NCI-H1694 treated with DMSO at 0.1 percent for 48 hours (cell line): ENCODE measurements at places on chromosomes 7 and 10.

DNA sequence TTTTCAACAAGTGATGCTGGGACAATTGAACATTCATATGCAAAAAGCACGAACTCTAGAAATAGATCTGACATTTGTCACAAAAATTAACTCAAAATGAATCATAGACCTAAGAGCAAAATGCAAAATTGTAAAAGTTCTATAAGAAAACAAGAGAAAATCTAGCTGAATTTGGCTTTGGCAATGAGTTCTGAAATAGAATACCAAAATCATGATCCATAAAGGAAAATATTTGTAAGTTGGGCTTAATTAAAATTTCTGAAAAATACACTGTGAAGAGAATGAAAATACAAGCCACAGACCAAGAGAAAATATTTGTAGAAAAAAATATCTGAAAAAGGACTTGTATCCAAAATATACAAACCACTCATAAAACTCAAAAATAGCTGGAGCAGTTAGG lies 698.8 kb upstream of the CELF2 start:
- no peak for DNase-seq

DNA sequence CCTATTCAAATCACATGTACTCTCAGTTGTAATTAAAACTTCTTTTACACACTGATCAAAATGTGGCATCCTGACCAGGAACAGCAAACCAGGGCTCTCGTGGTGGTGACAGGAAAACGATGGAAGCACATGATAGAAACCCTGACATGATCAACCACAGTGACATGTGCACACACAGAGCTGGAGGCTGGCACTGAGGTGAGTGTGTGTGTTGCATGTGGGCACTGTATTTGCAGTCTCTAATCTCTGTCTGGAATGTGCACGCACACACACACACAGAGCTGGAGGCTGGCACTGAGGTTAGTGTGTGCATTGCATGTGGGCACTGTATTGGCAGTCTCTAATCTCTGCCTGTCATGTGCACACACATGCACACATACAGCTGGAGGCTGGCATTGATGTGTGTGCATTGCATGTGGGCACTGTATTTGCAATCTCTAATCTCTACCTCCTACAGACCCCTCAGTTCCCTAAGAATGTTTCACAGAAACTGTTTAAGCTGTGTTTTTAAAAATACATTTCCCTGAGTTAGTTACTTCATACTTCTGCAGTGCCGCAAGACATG lies 406.9 kb downstream of the SFMBT2 start:
- no peak for DNase-seq

DNA sequence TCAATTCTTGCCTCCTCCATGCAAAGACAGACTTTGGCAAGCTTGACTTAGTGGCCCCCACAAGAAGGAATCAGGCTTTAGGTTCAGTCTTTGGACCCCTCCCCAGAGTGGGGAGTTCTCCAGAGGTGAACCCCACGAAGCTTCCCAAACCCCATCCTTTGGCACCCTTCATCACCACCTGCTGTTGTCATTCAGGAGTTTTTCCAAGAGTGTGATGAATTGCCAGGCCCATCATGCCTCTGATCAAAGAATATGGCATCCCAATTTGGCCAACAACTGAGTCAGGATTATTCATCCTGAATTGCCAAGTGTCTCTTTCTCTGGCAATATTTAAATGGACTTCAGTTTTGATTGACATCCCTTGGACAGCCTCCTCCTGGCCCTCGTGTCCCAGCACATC lies 404.7 kb upstream of the MKI67 start:
- DNase-seq = no peak

GRCh38 chr10:26486990-26487850 lies 49.1 kb downstream of the APBB1IP start:
- no peak for DNase-seq

DNA sequence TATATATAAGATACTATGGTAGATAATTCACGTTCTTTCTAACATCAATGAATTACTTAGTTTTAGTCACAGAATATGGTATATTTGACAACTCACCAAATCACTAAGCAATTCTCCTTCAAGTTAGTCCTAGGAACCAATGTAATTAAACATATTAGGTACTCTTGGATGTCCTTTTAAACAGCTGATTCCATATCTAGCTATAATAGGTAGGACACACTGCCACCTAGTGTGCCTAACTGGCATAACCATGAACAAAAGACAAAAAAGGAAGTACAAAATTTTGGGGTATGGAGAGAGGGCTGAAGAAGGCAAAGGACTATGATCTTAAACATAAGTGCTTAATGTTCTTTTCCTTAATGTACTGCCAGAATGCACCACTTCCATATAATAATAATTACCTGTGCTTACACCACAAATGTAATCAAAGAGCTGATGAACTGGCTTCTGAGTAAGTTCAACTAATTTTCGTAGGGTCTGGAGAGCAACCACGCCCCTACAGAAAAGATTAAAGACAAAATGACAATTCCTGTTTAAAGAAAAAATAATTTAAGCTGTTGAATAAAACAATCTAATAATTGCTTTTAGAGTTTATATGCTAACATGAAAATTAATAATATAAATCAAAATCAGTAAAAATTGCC lies 28.7 kb downstream of the PNPLA8 start:
- DNase-seq = peak; percentile 77

DNA sequence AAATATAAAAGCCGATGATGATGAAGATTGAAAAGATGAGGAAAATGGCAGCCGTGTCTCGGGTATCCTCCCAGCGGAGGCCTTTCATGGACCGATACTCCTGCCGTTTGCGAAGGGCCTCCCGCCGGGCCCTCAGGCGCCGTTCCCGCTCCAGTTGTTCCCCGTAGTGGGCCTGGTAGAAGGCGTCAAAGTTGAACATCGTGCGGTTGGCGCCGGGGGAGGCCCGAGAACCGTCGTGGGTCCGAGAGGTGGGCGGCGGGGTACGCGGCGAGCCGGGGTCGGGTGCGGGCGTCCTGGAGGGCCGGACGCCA lies 553 bp downstream of the DNAJC30 start:
- DNase-seq = no peak

- DNase-seq = peak; percentile 61
Observed at GRCh38 chr10:77165445-77166208, 472.0 kb downstream of the KCNMA1 start.

DNA sequence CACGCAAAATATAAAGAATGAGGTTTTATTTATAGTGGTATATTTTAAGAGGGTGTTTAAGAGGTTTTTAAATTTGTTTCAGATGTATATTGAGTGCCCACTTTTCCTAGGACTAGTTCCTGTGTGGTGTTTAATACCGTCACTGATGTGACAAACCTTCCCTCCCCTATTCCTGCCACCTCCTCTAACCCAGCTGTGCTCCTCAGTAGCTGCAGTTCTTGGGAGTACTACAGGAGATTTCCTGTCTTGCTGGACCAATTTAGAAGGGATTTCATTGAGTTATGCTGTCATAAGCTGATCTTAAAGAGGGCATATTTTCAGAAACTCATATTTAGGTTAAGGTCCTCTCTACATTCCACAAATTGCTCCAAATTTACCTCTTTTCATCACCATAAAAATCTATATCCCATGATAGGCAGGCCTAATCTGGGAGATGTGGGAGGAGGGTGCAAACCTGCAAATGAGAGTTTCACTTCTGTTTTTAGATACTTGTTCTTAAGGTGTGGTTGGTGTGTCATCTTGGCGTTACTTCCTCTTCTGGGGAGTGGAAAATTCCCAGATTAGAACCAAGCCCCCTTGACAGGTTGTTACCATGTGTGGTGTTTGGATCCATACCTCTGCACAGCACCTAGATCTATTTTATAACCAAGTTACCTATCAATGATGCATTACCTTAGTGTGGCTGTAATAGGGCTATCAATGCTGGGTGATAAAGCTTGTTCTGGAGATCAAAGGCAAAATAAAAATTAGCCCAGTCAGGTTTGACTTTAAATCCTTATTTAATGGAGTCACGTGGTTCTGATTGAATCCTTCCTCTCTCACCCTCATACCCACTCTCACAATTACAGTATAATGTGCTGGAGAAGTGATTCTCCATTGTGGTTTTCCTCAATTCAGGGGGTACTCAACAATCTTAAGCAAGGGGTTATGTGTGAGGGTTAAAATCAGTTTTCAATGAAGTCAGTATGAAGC lies 141.1 kb downstream of the CDK14 start:
- no peak for DNase-seq

GRCh38 chr10:82242778-82243177 lies 367.8 kb downstream of the NRG3 start:
- DNase-seq = no peak

DNA sequence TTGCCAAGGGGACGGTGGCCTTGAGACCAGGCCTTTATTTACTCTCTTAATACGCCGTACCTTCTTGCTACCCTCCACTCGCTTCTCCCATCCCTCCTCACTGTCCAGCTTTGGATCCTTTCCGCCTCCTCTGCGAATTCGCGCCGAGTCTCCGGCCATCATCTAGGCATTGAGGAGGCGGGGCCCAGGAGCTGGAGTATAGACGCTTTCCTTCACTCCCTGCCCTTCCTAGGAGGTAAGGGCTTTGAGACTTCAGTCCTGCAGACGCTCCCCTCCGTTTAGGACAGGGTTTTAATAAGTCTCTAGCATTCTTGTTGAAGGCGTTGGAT lies 538 bp downstream of the TFAM start:
- DNase-seq = no peak

DNA sequence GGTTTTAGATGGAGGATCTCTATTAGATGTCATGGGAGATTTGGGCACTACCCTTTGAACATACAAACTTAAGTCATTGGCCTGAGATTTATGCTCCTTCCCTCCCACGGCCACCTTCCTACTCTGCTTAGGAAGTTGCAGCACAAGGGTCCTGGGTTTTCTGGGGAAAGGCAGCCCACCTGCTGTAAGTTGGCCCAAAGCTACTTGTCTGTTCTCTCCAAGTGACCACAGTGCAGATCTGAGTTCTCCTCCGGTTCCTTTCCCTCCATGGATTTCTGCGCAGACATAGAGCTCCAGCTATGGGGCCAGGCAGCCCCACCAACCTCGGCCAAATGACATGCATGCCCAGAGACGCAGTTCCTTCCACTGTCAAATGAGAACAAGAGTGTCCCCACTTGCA lies 12.8 kb upstream of the C10orf53 start:
- no peak for DNase-seq

- DNase-seq = no peak
Observed at GRCh38 chr7:474605-475424, 44.8 kb downstream of the PDGFA start.

DNA sequence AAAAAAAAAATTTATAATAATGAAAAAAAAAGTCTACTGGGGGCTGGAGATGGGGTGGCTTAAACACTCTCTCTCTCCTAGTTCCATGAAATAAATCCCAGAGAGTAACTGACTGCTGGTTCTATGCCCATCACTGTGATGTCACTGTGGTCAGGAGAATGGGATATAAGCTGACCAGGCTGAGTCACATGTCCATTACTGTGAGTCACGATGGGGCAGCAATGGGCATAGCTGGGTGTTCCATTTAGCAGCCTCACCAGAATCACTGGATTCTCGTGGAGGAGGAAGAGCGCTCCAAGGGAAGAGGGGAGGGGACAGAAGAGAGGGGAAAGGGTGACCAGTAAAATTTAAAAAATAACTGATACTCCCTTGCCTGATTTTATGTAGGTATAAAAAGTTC lies 37.1 kb downstream of the MASTL start:
- DNase-seq = no peak

GRCh38 chr7:135645296-135645904 lies 16.9 kb upstream of the STMP1 start:
- peak; percentile 57 for DNase-seq

GRCh38 chr10:29791773-29792172 lies 157.0 kb upstream of the SVIL start:
- DNase-seq = no peak

- DNase-seq = no peak
Observed at GRCh38 chr7:140262242-140262903, 85.6 kb upstream of the KDM7A start.

GRCh38 chr10:787933-788651 lies 98.6 kb upstream of the DIP2C start:
- no peak for DNase-seq

GRCh38 chr7:29878081-29878688 lies 71.9 kb downstream of the WIPF3 start:
- peak; percentile 52 for DNase-seq

DNA sequence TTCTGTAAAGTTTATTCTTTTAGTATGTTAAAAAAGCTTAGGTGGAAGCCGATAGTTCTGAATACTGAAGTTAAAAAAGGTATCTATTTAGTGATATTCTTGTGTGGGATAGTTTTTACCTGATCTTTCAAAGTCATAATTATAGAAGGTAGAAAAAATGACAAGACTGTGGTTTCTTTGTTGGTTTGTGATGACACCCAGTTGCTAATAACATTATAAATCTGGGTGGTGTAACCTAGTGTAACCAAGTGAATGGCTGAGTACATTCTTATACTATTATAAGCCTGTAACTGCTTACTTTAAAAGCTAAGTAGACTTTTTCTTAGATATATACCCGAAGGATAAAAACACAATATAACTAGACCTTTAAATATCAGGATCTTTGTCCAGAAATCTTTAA lies 2.3 kb downstream of the CDK13 start:
- no peak for DNase-seq

DNA sequence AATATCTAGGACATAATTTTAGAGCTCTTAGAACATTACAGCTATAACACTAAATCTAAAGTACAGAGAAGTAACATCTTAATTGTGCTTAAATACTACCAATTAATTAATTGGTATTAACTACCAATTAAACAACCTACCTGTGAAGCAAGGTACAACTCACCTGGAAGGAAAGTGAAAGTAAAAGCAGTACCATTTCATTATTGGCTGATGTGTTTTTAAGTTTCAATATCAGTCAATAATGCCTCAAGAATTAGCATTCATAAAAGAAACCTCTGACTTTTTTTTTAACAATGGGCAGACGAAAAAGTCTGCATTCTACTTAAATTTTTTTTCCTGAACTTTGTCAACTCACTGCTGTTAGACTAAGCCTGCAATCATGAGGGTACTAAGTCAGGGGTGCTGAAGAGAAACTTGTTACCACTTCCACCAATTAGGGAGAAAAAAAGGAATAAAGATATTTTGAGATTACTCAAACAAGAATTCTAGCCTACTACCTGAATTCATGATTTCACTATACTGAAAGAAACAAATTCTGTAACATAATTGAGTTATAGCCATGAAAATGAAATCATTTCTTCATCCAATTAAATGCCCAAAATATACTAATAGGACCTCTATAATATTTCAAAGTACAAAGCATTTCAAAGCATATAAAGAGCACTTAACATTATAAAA lies 19.9 kb downstream of the UPF2 start:
- DNase-seq = no peak

GRCh38 chr10:45375101-45375500 lies 1.1 kb downstream of the ALOX5 start:
- no peak for DNase-seq

GRCh38 chr7:20779041-20779440 lies 7.6 kb downstream of the SP8 start:
- no peak for DNase-seq

- no peak for DNase-seq
Observed at GRCh38 chr10:3757638-3758490, 27.1 kb downstream of the KLF6 start.

GRCh38 chr10:49664842-49665355 lies 14.6 kb upstream of the C10orf53 start:
- no peak for DNase-seq

- DNase-seq = no peak
Observed at GRCh38 chr10:3076138-3076537, 8.8 kb downstream of the PFKP start.

- DNase-seq = no peak
Observed at GRCh38 chr10:115659616-115660015, 566.5 kb downstream of the ATRNL1 start.
